ENCODE measurements at places on chromosomes 7 and 10.
A peak's percentile ranks its signal among the peaks of the same experiment; 100 is the strongest.

- no peak for DNase-seq
Observed at GRCh38 chr10:72730479-72730878, 38.5 kb downstream of the MCU start.

DNA sequence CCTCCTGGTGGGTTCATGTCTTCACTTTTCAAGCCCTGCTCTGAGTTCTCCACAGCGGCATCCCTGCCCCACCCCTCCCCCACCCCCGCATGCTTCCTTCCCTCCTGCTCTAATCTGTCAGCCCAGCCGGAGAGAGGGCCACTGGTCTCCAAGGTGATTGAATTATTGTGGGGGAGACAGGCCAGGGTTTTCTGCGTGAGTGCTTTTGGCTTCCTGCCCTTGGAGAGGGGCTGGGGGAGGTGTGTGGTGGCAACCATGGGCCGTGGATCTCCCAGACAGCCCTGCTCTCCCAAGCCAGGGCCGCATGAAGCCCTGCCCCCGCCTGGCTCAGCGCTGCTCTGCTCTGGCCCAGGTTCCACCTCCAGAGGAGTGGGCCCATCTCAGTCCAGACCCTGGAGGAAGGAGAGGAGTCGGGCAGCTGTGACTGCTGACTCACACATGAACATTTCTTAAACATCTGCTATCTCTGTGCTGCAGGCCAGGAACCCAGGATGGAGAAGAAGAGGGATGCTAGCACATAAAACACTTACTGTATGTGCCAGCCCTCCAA is 109.9 kb downstream of the ZMIZ1 start:
- DNase-seq, result no peak

- no peak for DNase-seq
Observed at GRCh38 chr7:21773326-21773725, 172.4 kb downstream of the CDCA7L start.

GRCh38 chr7:139105484-139105883 is 4.0 kb downstream of the ZC3HAV1 start:
- no peak for DNase-seq

DNA sequence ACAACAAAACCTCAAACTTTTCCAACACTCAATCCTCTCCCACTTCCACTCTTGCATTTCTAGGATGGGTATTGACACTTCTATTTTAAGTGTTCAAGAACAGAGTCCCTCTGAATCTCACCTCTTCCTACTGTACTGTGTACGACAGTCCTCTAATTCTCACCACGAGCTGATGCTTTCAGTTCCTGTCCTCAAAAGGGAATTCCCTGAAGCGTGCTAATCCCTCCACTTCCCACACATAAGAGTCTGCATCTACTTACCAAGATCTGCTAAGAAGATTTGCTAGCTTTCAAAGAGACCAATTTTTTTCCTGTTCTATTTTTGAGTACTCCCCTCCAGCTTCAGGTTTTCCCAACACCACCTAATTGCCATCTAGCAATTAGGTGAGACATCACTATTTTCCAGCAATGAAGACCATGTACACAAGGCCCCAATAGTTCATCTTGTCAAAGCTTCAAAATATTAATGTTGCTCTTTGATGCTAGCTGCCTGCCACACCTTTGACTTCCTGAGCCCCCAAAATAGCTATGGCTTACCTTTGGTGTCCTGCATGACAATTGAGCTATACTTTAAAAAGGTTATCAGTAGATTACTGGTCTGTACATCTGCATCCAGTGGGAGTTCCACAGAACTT is 54.4 kb downstream of the ARMH3 start:
- DNase-seq, result no peak

DNA sequence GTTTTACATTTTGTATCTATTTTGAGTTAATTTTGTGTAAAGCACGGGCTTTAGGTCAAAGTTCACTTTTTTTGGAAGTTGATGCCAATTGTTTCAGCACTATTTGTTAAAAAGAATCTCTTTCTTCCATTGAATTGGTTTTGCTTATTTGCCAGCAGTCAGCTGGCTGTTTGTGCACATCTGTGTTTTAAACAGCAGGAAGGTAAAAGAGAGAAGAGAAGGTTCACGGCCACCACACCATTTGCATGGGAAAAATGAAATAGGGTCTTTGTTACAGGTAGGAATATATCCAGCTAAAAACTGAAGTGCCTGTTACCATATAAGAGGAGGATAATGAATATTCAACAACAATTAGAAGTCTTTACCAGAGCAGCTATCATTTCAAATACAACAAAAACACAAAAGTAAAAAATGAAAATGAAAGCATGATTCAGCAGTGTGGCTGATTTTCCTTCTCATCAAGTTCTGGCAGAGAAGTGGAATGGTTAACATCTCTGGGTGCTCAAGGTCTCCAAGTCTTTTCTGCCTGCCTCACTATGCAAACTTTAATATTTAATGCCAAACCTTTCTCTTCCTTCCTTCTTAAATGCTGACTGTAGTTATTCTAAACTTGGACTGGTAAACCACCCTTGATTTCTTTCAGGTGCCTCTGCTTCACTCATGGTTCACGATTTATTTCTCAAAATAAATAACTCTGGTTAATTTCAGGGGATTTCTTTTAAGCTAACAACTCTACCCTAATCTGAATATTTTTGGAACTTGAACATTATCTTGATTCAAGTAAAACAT is 841.5 kb downstream of the GRM8 start:
- DNase-seq, result no peak

DNA sequence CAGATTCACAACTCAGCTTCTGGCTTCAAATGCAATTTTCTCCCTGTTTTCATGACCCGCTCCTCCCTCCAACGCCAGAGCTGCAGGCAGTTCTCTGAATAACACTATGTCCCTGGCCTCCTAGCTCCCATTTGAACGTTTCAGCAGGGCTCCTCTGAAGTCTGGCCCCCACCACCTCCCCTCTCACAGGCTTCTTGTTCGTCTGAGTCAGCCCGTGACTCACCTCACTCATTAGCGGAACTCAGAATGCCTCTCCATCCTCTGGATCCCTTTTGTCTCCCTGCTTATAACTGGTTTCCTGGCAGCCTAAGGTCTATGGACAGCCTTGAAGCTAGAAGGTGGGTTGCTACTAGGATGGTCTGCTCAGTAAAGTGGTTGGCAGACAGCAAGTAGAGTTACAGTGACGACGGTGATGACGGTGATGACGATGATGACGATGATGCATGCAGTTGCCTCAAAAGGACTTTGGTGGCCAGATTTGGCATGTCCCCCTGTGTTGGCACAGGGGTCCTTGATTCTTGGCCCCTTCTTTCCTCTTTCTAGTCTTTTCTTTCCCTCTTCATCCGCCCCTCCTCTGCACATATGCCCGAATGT is 83.3 kb upstream of the MKLN1 start:
- peak; percentile 5 for DNase-seq

- DNase-seq, result no peak
Observed at GRCh38 chr10:6465437-6465836, 114.6 kb downstream of the PRKCQ start.

DNA sequence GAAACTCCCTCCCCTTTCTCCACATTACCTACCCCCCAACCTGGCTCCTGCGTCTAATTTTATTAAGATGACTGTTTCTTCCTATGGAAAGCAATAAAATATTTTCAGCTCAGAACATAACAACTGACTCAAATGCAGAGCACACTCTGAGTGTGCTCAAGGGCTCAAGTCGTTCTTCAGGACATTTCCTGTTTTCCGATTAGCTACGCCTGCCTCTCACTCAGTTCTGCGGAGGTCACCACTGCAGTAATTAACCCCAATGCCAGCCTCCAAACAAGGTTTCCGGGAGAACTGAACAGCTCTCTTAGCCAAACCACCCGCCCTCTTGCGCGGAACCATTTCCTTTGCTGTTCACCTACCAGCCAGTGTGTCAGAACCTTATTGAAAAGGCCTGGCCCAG is 19.3 kb downstream of the MYOF start:
- no peak for DNase-seq

DNA sequence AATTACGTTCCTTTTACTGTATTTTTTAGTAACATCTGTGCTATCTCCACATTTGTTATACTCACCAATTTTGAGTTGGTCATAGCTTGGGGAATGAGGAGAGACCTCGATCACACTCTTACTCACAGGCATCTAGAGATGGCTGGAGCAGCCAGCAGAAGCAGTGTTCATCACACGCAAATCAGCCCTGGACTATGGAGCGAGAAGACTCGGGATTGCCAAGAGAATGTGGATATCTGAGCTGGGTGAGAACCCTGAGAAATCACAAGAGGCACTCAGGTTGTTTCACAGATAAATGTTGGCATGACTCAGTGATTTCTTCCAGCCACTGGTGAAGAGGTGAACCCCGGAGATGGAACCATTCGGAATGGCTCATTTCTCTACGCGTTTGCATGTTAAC is 820.1 kb upstream of the IGFBP3 start:
- DNase-seq, result no peak

DNA sequence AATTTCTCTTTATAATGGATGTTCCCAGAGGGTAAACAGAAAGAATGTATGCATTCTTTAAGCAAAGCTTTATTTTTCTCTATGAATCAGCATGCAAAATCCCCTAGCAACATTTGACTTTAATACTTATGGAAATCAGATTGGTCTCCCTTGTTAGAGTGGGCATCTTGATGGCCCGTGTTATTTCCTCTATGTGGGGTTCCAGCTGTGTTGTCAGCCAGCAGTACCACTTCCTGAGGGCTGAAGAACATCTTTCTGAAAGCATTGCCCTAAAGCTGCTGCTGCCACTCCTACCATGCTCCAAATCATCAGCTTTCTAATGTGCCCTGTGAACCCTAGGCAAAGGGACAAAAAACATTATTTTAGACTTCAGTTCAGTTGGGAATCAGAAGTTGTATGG is 70.4 kb upstream of the HECTD2 start:
- no peak for DNase-seq

DNA sequence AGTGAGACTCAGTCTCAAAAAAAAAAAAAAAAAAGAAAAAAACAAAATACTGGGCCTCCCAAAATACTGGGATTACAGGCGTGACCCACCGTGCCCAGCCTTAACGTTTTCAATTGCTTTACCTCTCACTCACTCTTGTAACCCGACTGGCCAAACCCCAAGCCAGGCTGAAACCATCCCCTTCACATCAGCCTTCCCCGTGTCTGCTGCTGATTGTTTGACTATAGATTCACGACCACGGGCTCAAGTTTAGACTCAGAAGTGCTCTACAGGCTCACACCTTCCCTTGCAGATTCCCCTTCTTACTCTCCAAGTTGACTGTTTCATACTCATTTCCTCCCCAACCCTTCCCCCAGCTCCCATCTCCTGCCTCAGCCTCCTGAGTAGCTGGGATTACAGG is 22.3 kb downstream of the TYW1 start:
- DNase-seq, result no peak

DNA sequence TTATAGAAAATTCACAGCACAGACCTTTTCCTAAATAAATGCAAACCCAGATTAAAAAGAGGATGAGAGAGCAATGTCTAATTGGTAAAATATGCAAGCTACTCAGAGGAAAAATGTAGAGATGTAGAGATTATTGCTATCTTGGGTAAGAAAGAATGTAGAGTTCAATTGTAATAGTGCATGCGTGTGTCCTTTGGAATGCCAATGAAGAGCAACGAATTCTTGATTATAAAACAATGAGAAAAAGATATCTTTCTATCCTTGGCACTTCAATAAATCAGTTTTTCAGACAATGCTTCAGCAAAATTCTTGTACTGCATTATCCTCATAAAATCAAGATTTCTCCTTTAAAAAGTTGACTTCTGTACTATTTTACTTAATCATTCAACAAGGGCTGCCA is 50.9 kb downstream of the SEMA3D start:
- no peak for DNase-seq

- no peak for DNase-seq
Observed at GRCh38 chr10:91036807-91037411, 116.0 kb upstream of the ANKRD1 start.

DNA sequence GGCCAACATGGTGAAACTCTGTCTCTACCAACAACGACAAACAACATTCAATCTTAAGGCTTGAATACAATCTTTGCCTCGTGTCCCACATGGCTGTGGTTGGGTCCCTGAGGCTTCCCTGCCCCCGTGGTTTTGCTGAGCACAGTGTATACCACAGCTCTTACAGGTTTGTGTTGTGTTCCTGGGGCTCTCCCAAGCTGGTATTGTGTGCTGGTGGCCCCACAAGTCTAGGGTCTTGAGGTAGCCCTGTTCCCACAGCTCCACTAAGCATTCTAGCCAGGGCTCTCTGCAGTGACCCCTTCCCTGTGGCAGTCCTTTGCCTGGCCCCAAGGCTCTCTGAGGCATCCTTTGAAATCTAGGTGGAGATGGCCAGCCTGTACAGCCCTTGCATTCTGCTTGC is 68.0 kb upstream of the CCNY start:
- DNase-seq, result no peak

DNA sequence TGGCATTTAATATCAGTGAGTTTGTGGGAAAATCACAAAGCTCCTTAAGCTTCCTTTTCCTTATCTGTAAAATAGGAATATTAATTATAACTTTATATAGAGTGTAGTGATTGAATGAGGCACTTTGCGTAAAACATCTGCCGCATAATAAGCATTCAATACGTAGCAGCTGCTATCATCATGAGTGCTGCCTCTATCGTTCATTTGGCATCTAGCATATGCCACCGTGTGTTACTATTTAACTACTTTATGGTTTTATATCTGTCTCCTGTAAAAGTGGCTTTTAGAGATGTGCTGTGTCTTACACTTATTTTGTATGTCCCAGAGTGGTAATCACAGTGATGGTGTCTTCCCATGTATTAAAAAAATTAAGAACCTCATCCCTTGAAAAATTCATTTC is 729.6 kb downstream of the SORCS3 start:
- no peak for DNase-seq

DNA sequence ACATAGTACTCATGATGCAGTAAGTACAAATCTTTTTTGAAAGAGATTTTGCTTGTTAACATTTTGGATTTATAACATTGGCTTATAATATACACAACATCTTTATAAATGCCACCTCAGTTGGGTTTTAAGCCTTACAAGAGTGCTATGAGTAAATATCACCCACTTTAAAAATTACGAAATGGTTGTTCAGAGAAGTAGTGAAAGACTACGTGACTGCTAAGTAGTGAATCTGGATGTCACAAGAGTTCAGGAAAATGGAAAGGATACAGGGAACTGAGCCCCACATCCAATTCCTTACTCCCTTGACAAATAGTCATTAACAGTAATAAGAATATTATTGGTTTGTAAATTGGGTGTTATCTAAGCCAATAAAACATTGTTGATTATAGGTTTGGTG is 20.0 kb downstream of the TMEM106B start:
- no peak for DNase-seq

- no peak for DNase-seq
Observed at GRCh38 chr7:36509962-36510361, 120.3 kb downstream of the ANLN start.

DNA sequence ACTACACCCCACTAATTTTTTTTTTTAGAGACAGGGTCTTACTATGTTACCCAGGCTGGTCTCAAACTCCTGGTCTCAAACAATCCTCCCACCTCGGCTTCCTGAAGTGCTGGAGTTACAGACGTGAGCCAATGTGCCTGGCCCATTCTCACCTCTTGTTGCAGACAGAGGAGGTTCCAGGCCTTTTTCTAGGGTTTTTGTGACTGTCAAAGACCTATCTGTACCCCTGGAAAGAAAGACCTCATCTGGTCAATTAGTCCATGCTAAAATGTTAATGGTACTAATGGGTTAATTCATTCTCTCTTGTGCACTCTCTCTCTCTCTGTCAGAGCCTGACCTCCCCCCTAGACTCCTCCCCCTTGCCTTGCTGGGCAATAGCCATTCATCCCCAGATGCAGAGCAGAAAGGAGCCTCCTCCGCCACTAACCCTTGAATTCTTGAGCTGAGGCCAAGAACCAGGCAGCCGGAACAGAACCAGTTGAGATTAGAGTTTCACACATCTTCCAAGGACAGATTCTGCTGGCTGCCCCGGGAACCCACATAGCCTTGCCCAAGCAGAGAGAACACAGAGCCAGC is 209.7 kb downstream of the SKIDA1 start:
- no peak for DNase-seq

GRCh38 chr7:94127026-94127425 is 122.9 kb upstream of the BET1 start:
- no peak for DNase-seq
